ENCODE measurements at places on chromosomes 5 and 9.

GRCh38 chr5:170387775-170388639, 1.2 kb downstream of the KCNMB1 start:
- no peak for DNase-seq

- no peak for DNase-seq
Observed at GRCh38 chr9:18385696-18386490, 88.1 kb upstream of the ADAMTSL1 start.

DNA sequence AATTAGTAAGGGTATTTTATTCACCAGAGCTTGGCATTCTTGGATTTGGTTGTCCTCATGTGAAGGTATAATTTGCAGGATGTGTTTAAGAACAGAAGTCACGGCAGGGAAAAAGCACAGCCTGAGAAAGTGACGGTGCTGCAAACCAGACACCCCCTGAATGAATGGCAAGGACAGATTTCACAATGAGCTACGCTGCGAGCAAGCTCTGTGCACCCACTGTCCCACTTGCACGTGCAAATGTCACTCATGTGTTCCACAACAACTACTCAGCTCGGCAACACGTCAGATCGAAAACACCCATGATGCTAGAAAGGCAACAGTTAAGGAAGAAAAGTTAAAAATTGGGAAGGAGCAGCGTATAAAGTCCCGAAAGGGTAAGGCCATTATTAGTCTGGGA, 168.9 kb downstream of the ROR2 start:
- DNase-seq = no peak

DNA sequence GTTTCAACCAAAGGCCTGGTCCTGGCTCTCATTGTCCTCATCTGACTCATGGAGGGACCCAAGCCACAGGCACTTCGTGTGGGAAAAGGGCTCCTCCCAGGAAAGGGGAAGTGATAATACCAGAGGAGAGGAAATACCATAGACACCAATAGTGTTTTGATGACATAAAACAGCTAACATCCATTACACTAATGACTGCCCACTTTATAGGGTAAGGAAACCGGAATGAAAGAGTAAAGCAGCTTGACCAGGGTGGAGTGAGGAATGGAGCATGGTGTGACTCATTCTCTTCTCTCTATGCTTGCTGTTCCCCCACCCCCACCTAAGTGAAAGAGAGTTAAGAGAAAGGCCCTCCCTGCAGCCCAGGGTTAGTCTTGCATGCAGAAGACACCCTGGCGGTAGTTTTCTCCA, 67.4 kb upstream of the HRH2 start:
- no peak for DNase-seq

DNA sequence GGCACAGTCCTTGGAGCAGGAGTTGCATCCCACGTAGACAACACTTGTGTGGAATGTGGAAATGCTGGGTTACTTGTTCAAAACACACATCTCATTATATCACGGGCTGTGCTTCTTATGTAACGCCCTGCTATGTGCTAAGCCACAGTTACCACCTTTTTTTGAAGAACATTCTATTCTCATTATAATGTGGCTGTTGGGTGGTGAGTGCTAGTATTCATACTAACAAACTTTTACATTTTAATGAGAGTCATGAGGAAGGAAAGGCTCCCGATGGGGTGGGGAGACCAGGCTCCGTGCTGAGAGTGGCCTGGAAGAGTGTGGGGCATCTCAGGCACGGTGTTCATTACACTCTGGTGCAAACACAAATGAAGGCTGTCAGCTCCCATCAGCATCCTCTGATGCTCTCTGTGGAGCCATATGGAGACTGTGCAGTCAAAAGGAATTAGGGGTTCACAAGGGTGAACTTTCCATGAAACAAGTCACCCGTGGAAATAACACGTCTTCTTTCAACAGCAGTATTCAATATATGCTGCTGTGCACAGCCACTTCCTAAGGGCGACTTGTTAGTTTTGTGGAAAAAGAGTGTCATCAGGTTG, 153.1 kb upstream of the RAPGEF1 start:
- DNase-seq = no peak

- no peak for DNase-seq
Observed at GRCh38 chr5:148586796-148587195, 67.5 kb downstream of the HTR4 start.

- no peak for DNase-seq
Observed at GRCh38 chr9:97348871-97349270, 41.4 kb downstream of the CCDC180 start.

DNA sequence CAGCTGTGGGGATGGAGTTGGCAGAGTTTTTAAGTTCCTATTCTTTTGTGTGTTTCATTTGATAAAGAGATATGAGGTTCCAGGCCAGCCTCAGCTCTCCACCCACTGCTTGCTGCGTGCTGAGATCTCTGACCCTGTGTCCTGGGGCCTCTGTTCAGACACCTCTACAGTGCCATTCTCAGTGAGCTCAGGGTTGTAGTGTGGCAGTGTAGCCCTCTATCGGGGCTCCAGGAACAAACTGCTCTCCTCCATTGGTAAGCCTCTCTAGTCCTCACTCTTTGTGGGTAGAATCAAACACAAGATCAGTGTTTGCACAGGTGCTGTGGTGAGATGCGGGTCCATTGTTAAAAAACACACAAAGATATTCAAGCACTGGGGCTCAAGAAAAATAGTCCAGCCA, 386.6 kb upstream of the RPS23 start:
- DNase-seq = no peak

GRCh38 chr5:177035976-177036375, 13.5 kb downstream of the ZNF346 start:
- no peak for DNase-seq

- no peak for DNase-seq
Observed at GRCh38 chr9:97904725-97905124, 17.6 kb downstream of the TRMO start.

GRCh38 chr5:97231025-97231636, 48.1 kb upstream of the RIOK2 start:
- no peak for DNase-seq

DNA sequence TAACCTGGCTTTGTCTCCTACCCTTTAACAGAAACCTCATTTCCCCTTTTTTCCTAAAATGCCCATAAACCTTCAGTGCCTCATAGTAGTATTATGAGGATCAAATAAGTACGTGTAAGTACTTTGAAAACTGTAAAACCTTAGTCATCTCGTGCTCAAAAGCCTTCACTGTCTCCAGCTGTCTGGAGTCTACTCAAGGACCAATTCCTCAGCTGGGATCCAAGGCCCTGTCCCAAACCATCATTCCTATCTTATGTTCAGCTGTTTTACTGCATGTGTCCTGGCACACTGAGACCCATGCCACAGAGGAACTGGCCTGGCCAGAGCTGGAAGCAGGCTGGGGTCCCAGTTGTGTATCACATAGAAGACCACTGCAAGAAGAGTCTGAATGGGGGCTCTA, 15.9 kb downstream of the ADAMTSL1 start:
- no peak for DNase-seq

DNA sequence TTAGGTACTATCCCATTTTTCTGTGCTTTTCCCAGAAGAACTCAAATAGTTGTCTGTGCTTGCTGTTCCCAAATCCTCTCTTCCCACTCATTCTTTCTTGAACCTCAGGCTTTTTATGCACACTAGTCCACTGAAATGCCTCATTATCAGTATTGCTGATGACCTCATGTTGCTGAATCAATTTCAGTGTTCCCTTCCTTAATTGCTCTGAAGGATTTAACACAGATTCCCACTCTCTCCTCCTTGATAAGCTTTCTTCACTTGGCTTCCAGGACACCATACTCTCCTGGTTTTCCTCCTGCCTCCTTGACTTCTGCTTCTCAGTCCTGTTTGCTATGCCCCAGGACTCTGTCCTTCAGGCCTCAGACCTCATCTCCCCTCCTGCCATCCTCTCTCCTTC, 298.5 kb downstream of the ARHGAP26 start:
- DNase-seq = no peak

DNA sequence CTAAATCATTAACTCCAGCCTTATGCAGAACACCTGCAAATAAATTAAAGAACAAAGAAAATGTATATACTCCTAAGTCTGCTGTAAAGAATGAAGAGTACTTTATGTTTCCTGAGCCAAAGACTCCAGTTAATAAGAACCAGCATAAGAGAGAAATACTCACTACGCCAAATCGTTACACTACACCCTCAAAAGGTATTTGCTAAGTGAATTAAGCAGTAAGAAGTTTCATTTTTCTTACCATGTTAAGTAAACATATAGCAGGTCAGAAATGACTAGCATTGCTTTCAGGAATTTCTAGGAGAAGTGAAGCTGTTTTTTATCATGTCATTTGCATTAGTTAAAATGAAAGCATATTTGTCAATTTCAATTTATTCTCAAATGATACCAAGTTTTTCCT, 92.7 kb downstream of the MELK start:
- DNase-seq = no peak

DNA sequence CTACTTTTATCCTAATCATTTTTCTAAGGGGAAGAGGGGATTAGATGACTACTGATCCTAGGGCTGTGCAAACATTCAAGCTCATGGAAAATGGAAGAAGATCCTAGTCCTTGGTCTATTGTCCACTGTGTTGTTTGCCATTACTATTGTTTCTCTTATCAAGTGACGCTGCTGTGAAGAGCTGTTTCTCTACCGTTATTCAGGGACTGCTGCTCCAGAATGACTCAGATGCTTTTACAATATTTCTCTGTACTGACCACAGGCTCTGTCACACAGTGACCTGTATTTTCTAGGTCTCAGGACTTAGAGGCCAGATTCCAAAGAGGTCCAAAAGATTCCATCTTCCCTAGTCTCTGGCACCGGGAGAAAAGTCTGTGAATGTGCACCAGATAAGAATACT, 159.5 kb upstream of the CHD1 start:
- no peak for DNase-seq

DNA sequence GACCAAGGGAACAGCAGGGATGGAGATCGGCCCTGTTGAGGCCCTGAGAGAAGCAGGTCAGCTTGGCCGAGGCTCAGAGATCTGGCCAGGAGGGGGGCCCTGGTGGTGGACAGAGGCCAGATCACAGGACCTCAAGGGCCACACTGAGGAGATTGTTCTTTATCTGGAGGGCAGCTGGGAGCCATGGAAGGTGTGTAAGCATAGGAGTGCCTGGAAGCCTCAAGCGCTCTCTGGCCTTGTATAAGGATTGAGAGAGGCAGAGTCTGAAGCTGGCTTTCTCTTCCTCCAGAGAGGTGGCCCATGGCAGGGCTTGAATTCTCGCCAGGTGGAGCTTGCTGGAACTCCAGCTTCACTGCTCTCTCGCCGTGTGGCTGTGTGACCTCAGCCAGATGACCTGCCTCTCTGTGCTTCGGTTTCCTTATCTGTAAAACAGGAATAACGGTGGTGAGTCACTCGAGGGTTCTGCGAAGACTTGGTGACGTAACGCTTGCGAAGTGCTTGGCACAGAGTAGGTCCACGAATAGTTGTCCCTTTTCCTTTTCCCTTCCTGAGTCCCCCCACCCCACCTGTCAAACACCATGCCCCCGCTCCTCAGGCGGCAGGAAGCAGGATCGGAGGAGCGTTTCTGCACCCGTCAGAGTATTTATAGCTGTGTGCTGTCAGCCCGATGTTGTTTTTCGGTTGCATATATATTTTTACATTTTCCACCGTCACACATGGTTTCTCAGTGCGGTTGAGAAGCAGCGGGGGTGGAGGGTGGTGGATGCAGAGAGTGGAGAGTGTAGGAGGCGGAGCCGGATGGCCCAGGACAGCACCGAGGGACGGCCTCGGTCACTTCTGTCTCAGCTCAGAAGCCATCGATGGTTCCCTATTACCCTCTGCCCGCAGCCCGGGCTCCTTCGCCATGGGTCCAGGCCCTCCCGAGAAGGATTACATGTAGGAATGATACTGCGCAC, 17.0 kb upstream of the CRB2 start:
- DNase-seq = no peak

DNA sequence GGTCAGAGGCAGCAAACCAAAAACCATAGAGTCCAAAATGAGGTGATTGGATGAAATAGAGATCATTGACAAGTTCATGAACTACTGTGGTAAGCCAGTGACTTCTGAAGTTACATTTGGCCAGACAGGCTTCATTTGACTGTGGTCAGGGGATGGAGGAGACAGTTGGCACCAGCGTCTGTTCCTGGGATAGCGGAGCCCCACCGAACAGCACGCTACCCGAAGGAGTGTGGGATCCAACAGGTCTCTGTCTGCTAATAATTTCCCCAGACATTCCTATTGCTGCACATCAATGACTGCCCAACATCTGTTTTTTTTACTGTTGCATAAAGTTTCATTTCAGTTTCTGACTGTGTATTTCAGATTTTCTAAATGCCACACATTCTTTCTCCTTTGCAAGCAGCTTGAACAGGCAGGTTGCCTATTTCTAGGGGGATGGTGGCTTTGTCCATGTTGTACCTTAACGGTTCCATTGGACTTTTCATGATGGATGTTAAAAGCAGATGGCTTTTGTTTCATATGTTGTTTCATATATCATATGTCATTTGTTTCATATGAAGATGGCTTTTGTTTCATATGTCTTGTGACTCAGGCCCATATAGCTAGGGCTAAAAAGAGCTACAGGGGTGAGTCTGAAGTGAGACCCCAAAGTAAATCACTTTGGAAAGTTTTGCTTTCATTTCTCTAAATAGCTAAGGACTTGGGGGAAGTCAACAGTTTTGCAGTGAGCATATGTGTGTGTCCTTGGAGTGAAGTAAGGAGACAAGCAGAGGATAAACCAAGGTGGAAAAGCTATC, 180.8 kb downstream of the GOLPH3 start:
- DNase-seq = no peak

GRCh38 chr5:93899026-93899600, 157.7 kb upstream of the POU5F2 start:
- no peak for DNase-seq

GRCh38 chr9:95261890-95262289, 55.6 kb downstream of the FANCC start:
- no peak for DNase-seq

DNA sequence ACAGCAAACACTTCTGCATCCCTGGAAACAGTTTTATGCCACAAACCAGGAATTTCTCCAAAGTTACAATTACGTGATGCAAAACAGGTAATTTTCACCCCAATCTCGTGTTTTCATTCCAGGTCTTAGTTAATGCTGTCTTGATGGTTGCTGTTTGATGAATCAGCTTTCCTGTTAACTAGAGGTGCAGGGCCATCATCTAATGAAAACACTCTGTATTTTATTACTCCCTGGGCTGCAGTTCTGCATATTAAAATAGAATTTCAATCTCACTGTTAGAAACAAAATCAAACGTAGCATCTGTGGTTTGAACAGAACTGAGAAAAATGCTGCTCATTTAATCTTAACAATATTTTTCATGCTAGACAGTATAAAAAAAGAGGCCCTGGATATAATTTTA, 129.4 kb downstream of the TUSC1 start:
- DNase-seq = no peak

DNA sequence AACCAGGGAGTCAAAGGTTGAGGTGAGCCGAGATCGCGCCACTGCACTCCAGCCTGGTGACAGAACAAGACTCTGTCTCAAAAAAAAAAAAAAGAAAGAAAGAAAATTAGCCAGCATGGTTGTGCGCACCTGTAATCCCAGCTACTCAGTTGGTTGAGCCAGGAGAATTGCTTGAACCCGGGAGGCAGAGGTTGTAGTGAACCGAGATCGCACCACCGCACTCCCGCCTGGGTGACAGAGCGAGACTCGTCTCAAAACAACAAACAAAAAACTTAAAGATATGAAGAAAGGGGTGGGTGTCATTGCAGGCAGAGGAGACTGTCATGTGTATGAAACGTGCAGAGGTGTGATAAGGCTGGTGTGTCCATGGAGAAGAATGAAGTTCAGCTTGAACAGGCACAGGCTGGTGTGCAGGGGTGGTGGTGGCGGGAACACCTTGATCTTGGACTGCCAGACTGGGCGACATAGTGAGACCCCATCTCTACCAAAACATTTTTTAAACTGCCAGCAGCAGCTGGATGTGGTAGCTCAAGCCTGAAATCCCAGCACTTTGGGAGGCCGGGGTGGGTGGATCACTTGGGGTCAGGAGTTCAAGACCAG, 69.6 kb downstream of the UGCG start:
- DNase-seq = no peak

- DNase-seq = no peak
Observed at GRCh38 chr9:124632077-124632621, 125.0 kb upstream of the NR5A1 start.
